ENCODE measurements at places on chromosomes 2 and 18.

- no peak for DNase-seq
Observed at GRCh38 chr2:46388881-46389280, 90.5 kb upstream of the TMEM247 start.

DNA sequence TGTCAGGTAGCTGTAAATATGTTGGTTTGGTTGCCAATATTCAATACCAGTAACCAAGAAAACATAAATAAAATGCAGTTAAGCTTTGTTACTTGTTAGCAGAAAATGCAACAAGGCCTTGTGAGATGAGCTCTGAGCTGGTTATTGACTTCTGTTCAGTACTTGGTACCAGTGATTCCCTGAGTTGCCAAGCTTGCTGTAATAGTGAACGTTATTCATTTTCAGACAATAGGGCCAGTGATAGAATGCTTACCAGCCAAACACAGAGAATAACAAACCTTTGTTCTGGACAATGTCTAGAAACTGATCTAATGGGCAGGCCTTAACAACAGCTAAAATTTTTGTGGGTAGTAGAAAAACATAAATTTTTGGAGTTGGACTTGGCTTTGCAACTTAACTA, 29.5 kb downstream of the RASGRP3 start:
- peak; percentile 11 for DNase-seq

- no peak for DNase-seq
Observed at GRCh38 chr18:9494778-9495331, 19.5 kb downstream of the RALBP1 start.

GRCh38 chr2:7007846-7008741, 90.9 kb downstream of the RNF144A start:
- DNase-seq, result peak; percentile 54

DNA sequence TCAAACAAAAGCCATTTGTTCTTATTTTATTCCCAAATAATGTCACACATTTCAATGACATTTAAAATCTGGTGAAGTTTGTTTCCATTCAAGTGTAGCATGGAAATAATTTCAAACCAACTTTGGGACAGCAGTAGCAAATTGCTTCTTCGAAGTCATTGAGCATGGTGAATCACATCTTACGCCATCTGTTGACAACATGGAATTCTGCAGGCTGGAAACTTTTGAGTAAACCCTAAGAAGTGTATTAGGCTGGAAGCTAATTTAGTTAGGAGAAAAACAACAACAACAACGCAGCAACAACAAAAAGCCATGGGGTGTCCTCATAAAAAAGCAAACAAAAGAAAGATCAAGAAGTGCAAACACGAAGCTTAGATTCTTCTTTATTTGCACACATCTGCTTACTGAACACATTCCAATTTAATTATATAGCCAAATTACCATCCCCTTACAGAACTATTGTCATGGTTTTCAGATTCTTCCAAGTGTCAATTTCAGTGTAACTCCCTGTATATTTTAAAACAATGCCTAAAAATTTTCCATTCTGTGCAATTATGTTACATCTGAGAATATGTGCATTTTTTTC, 659.0 kb upstream of the CDH7 start:
- DNase-seq, result no peak

- DNase-seq, result no peak
Observed at GRCh38 chr18:66495844-66496243, 108.0 kb downstream of the CDH19 start.

DNA sequence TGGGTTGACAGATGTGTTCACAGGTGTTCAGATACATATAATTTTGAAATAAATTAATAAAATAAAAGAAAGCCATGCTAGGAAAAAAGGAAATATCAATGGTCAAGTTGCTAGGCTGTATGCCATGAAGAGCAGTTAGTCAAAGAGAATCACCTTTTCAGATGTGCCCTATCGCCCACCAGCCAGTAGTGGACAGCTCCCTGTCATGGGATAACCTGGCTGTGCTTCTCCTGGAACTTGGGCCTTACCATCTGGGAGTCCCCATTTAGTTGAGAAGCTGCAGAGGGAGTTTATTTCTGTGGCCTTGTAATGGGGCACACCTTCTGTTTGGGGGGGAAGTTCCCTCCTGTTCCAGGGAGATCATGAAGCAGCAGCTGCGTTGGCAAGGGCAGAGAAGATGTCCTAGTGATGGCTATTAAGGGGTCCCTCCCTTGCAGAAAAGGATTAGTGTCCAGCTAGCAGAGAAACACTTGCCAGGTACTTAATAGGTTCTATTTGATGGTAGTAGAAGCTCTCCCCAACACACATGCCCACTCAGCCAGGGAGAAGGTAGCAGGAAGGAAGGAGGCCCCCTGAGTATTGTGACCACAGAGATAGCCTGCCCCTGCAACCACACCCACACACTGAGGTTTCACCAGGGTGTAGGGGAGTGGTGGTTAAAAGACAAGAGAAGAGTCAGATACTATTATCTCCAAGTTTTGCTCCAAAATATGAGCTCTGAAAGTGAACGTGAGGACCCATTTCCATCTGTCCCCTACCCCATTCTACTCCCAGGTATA, 117.7 kb downstream of the B3GNT2 start:
- no peak for DNase-seq

Data from frontal cortex (tissue), 4 donors.